ENCODE measurements at places on chromosomes 7 and 10.
A peak's percentile ranks its signal among the peaks of the same experiment; 100 is the strongest.

DNA sequence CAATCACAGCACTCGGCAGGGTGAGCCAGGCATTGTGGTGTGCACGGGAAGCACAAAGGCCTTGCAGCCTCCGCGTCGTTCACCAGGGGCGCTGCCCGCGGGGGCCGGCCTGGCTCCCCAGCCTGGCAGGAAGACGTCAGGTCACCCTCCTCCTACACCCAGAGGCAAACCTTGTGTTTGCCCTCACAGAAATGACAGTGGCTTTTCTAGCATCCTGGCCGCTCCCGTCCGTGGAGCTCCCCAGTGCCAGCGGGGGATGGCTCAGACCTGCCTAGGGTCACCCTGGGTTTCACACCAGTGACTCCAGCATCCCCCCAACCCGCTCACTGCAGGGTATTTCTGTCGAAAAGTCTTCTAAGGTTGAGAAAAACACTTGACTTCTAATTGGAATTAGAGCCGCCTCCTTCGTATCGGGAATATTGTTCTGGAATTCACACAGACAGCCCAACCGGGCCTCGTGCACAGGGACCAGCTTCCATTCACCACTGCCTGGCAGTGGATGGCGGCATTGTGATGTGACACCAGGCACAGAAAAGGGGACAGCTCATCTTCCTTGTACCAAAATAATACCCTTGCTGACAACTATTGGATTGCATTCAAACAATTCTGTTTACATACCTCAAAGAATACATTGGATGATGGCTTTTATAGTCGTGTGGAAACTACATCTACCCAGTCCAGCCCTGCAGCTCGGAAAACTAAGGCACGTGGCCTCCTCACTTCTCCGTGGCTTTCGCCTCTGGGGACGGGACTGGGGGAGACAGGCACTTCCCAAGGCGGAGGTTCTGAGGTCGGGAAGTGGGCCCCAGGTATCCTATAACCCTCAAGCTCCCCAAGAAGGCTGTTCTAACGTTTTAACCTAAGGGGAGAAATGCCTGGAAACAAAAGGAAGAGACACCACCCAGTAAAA lies 109.0 kb downstream of the EBF3 start:
- no peak for DNase-seq

DNA sequence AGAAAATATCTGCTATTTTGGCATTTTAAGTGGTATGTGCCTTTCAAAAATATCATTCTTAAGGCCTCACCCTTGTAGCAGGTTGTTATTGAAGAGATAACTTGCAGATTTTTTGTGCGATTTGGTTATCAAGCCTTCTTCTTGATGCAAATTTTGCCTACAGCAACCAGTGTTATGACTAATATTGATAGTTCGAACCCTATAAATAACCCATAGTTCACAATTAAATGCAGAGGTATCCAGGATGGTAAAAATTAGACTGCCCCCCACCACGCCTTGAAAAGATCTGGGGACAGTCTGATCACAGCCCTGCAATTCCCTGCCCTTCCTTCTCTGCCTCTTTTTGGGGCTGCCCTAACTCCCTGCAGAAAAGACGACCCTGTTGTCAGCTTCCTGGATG lies 28.4 kb upstream of the RAPGEF5 start:
- DNase-seq, result no peak

GRCh38 chr10:8278099-8278498 lies 223.6 kb downstream of the GATA3 start:
- DNase-seq, result peak; percentile 25

DNA sequence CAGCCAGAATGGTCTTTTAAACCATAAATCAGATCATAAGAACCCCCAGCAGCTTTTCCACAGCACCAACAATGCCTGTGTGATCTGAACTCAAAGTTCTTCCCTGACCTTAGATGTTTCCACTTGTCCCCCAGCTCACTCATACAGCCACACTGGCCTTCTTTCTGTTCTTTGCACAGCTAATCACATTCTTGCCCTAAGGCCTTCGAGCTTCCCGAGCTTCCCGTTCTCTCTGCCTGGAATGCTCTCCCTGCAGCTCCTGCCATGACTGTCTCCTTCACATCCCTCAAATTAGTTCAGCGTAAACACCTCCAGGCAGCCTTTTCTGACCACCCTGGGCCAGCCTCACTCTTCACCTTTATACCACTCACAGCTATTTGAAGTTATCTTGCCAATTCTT lies 166.8 kb upstream of the NFE2L3 start:
- no peak for DNase-seq

DNA sequence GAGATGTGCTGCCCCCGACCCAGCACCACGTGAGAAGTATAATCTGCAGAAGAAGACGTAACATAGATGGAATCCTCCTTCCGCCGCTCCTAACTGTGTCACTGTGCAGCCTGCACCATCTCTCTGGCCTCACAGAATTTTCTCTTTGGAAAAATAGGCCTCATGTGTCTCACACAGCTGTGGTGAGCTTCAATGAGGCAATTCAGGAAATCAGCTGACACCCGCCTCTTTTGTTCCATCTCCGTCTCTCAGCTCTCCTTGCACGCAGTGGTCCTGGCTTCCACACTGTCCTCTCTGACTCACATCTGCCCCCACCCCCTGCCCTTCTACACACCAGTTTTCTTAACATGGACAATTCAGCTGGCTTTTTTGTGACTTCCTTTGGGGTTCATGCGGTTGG lies 7.2 kb downstream of the C10orf90 start:
- peak; percentile 1 for DNase-seq

DNA sequence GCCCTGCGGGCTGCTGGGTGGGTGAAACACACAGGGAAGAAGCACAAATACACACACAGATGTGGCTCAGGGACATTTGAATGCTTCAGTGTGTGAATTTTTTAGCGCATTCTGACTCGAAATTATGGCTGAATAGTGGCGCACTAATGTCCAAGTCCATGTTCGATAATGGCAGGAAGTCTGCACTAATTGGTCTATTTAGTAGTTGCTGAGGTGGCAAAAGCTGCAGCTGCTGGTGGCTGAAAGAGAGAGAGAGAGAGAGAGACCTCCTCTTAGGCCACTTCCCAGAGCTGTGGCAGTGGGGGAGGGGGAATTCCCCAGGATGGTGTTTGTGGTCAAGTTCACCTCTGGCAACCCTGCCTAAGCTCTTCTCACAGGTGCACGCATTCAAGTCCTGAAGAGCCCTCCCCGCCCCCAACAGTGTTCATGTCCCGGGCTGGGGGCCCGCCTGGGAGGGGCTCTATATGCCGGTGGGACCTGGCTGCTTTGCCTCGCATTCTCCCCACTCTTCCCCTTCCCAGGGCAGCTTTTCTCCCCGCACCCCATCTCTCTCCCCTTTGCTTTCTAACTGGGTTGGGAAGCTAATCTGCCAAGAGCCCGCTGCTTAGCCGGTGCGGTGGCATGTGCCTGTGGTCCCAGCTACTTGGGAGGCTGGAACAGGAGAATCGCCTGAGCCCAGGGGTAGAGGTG lies 6.0 kb upstream of the MNX1 start:
- no peak for DNase-seq
